Lower leg skin (tissue), 4 donors: ENCODE measurements at places on chromosomes 1 and 21.

DNA sequence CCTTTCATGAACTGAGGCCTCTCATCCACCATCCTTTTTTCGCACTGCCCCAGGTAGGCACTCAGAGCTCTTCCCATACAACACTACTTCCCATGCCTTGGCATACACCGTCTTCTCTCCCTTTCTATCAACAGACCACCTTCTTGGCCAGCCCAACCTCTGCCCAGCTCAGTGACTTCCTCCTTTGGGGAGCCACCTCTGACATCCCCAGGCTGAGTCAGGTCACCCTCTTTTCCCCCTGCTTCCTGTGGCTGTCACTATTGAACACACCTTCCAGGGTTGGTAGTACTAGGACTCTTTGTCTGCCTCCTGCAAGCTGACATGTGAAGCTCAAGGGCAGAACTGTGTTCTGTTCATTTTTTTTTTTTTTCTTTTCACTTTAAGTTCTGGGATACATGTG is 283.2 kb downstream of the SETD4 start:
- DNase-seq = no peak

DNA sequence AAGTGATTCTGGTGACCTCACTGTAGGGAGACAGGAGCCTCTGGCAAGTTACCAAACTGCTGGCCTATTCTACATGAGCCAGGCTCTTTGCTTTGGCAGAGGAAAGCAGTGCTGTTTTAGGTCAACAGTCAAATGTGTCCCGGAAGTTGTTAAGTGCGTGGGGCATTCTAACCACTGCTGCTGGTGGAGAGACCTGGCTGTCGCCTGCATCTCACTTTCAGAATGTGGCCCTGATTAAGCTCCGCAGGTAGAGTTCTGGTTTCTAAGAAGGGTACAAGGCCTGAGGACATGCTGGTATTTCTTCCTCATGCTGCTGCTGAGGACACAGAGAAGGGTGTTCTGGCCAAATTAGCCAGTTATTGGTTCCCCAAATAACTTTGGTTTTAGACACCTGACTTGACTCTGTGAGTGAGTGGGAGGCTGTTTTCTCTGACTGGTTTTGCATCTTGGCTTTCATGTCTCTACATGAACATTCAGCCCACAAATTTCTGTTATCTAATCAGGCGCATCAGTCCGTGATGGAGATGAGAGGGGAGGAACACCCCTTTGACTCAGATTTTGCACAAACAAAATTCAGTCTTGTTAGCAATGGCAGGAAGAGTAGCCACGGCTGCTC is 120.8 kb downstream of the LMO4 start:
- no peak for DNase-seq

DNA sequence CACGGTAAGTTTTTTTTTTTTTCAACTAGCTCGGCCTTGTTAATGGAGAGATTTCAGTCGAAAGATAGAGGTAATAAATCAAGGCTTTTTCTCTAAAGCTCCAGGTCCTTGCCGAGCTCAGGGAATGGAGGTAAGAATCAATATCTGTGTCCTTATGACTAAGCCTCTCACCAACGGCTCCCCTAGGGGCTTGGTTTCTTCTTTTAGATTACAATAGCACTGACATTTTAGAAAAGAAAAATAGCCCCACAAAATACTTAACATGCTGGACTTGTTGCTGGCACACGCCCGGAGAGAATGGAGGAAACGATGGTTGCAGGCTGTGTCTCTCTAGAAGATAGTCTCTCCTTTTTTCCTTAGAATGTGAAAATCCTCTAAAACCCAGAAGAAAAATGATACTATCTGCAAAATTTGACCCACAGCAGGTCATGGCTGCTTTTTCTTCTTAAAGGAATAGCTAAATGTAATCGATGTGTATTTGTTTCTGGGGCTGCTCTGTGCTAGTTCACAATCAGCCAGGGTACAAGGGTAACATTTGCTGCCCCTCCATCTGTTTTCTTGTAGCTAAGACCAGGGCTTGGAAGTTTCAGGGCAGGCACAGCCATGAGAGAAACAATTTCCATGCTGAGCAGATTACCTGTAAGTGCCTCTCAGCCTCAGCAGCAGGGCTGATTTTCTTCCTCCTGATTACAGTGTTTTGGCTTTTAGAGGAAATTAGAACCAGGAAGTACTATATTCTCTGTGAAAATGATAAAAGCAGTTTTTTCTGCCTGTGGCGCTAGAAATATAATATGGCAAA is 86.2 kb upstream of the GNG12 start:
- DNase-seq = no peak

DNA sequence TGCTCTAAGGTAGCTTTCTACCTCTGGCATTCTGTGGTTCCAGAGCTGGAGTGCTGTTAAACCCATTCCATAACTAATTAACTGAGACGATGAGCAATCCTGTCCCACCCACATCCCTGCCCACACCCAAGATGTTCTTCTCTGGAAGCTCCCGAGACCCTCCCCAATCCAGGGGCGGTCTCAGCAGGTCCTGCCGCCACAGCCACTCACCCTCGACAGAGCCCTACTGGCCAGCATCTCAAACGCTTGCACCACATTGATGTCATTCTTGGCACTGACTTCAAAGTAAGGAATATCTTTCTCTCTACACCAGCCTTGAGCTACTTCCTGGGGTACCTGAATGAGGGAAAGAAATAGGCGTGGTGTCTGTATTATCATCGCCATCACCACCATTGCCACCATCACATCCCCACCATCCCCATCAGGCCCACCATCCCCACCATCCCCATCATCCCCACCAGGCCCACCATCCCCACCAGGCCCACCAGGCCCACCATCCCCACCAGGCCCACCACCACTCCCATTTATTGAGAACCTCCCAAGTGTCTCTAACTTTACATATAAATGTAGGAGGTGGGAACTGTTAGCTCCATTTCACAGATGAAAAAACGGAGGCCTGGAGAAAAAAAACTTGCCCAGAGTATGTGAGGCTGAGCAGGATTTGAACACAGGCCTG is 17.7 kb downstream of the RAB7B start:
- DNase-seq = no peak

- DNase-seq = no peak
Observed at GRCh38 chr1:114902343-114902742, 47.7 kb downstream of the SYCP1 start.

DNA sequence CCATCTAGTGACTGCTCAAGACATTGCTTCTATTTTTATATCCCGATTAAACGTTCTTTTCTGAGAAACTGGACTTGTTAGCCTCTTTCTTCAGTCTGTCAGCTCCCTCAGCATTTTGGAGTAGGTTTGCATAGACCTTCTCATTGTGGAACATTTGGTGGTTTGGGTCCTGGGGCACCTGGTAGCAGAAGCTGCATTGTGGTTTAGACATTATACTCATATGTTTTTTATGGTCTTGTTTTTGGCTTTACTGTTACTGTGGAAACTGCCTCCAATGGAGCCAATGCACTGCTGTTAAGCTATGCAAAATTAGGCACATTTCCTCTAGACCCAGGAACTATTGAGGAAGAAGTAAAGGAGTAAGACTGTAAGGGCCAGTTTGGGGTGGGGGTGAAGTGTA is 36.7 kb upstream of the LRRC8B start:
- no peak for DNase-seq

- no peak for DNase-seq
Observed at GRCh38 chr1:114043054-114043453, 63.8 kb downstream of the OLFML3 start.

DNA sequence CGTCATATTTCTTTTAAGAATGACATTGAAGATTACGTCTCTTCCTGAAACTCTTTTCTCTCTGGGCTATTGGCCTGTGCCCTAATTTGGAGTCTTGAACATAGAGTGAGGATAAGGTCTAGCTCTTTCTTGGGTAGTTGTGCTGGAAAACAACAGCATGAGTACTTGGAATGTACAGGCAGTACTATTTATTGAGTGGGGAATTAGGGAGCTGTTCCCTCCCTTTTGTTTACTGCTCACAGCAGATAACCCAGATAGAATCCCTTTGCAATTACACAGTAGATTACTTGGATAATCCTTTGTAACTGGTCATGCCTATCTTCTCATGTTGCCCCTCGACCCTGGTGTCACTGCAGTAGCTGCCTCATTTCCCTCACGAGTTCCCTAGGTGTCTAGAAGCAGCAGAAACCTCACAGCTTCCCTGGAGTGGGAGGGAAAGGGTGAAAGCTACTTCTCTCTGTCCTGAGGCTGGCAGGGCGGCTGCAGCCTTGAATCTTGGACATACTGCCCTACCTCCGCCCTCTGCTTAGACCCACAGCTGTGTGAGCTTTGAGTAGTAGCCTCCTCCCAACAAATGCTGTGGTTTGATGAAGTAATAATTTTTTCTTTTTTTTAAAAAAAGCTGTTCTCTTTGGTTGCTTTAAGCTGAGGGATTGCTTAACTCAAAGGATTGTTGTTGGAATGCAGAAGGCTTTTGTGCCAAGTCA is 70.6 kb downstream of the FGGY start:
- peak; percentile 92 for DNase-seq

DNA sequence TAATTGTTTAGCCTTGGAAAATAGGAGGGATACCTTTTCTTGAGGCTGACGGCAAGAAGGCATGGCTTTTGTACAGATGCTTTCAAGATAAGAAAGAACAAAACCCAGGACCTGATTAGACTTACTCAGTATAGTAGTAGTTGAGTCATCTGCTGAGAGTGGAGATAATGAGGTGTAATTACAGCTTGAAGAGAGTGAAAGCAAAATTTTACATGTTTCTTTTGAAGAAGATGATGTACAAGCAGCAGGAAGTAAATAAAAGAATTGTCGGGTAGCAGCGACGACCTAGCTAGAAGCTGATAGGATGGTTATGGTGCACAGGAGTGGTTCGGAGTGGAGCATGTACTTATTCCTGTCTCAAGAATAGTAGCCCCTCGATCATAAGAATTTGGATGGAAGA is 6.6 kb downstream of the ANGPTL1 start:
- no peak for DNase-seq

DNA sequence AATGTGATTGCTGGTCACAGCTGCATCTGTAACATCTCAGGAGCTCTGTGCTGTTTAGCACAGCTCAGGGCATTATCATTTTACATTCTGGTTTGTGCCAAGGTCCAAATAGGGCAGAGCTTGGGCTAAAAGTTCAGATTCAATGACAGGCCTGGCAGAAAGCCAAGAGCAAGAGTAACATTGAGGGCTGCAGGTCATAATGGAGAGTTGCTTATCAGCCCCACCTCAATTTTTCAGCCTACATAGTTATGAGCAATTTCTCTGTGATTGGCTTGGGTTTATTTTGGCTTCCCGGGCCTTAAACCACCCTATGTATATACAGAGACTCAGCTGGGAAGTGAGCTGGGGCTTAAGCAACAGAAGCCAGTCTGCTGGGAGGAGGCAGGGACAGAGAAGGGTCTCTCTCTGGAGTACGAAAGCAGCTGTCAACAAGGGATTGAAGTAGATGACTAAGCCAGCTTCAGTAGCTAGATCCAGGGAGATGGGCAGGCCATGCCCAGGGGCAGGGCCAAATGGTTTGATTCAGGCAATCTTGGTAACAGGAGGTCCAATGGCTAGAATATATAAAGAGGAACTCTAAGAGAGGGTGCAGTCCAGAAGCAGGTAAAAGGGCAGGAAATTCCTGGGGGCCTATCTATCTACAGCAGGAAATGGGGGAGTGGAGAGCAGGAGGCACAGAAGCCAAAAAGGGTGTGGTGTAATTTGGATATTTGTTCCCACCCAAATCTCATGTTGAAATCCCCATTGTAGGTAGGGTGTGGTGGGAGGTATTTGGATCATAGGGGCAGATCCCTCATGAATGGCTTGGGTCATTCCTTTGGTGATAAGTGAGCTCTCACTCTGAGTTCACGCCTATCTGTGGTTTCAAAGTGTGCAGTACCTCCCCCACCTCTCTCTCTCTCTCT is 49.0 kb downstream of the BRINP2 start:
- no peak for DNase-seq

DNA sequence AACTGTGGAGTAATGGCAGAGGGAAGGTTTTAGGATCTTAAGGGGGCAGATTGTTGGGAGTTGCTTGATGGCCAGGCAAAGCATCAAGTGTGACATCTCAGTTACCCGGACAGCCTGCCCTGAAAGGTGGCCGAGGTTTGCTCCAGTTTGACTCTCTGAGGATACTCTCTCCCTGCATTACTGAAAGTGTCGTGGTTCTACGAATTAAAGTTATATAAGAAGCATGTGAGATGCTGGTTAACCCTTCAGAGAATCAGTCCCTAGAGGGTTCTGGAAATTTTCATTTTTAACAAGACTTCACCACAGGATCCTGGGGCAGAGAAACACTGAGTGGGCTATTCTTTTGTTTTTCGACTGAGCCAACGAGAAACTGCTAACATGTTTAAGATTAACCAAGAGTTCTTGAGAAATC is 689 bp upstream of the ZNF644 start:
- no peak for DNase-seq

DNA sequence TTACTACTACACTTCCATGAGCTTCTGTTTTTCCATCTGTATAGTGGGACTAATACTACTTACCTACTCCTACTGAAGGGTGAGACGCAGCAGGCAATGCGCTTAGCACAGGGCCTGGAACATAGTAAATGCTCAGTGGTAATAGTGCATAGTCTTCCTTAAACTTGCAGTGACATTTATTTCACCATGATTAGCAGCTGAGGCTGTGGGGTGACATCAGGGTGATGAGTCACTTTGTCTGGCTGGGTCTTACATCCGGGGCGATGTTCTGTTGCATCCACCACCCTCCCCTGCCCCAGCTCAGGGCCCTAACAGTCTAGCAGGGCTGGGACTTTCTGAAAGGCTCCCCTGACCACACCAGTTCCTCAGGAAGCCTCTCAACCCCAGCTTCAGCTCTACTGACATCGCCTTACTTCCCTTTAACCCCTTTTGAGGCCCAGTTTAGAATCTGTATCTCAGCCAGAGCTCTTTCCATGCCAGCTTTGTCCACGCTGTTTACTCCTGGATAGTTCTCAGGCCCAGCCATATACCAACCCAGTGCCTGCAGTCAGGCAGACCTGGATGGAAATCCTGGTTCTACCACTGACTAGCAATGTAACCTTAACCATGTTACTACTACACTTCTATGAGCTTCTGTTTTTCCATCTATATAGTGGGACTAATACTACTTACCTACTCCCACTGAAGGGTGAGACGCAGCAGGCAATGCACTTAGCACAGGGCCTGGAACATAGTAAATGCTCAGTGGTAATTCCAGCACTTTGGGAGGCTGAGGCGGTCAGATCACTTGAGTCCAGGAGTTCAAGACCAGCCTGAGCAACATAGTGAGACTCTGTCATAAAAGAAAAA is 66.3 kb downstream of the CD58 start:
- peak; percentile 94 for DNase-seq

- peak; percentile 62 for DNase-seq
Observed at GRCh38 chr1:84603941-84604830, 29.9 kb upstream of the CTBS start.

GRCh38 chr1:153291514-153291913 is 21.2 kb downstream of the PGLYRP3 start:
- DNase-seq = no peak

- DNase-seq = no peak
Observed at GRCh38 chr1:156508205-156508954, 7.8 kb upstream of the MEF2D start.

DNA sequence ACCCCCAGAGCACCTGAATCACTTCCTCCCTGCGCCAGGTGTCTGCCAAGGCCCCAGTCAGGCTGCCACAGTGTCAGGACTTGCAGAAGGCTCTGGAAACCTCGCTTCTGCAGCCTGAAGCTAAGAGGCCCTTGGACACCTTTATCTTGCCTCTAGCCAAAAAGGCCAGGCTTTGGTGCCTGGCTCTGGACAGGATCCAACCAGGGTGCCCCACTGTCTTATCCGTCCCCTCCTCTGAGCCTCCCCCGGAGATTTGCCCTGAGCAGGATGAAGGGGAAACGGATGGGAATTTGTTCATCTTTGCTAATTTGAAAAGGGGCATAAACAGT is 12.8 kb upstream of the CLSTN1 start:
- DNase-seq = no peak

GRCh38 chr1:83857103-83857502 is 141.8 kb downstream of the TTLL7 start:
- no peak for DNase-seq

- DNase-seq = no peak
Observed at GRCh38 chr1:228320394-228320793, 86.2 kb downstream of the TRIM11 start.
